SK-N-MC (cell line): ENCODE measurements at places on chromosomes 12 and 14.

GRCh38 chr12:39764944-39765560 is 145.4 kb upstream of the ABCD2 start:
- peak; percentile 40 for DNase-seq

GRCh38 chr12:126974779-126975178 is 1292.2 kb upstream of the TMEM132C start:
- no peak for DNase-seq

DNA sequence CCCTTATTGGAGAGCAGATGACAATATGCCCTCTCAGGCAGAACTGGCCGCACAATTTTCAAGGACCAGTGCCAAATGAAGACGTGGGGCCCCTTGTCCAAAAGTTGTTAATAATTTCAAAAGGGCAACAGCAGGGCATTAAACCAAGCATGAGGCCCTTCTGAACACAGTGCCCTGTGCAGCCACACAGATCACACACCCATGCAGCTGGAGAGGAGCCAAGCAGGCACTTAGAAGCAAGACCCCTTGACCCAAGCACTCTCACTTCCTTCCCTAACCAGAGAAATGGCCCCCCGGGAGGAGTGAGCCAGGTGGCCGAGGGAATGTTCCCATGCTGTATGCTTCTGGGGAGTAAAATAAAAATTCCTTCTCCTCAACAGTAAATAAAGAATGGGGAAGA is 114.0 kb upstream of the TMPO start:
- no peak for DNase-seq

DNA sequence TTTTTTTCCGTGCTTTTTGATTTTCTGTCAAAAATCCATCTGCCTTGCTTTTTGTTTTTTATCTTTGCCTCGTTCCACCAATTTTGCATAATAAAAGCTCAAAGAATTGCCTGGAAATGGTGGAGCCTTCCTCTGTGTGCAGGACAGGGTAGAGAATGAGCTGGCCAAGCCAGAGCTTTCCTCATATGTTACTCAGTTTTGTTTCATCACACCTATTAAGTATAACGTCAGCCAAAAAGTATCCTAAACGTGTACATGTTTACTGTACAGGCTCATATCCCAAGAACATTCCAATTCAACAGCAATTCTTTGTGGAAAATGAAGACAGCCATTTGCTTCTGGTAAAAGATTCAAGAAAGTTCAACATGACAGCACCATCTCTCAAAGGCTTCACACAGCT is 191.2 kb upstream of the LMNTD1 start:
- no peak for DNase-seq

DNA sequence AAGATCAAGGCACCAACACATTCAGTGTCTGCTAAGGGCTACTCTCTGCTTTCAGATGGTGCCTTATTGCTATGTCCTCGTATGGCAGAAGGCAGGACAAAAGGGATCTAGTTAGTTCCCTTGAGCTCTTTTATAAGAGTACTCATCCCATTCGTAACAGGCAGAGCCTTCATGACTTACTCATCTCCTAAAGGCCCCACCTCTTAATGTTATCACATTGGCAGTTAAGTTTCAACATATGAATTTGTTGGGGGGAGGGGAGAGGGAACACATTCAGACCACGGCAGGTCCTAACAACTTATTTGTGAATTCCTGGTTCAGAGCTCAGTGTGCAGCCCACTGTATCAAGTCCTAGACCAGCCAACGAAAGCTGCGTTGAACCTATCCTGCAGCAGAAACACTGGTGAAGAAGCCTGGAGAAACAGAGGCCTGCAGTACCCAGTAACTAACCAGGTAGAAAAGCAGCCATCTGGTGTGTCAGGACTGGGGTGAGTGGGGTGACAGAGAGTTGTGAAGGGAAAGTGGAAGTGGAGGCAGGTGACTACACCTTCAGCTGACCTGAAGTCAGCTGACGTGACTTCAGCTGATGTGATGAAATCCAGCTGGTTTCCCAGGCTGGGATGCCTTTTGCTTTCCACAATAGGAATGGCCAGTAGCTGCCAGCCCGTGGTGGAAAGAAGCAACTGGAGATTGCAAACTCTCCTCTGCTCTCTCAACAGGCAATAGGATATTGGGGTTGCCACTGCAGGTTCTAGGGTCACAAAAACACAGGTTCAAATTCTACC is 101.6 kb upstream of the PLXNC1 start:
- DNase-seq = no peak

DNA sequence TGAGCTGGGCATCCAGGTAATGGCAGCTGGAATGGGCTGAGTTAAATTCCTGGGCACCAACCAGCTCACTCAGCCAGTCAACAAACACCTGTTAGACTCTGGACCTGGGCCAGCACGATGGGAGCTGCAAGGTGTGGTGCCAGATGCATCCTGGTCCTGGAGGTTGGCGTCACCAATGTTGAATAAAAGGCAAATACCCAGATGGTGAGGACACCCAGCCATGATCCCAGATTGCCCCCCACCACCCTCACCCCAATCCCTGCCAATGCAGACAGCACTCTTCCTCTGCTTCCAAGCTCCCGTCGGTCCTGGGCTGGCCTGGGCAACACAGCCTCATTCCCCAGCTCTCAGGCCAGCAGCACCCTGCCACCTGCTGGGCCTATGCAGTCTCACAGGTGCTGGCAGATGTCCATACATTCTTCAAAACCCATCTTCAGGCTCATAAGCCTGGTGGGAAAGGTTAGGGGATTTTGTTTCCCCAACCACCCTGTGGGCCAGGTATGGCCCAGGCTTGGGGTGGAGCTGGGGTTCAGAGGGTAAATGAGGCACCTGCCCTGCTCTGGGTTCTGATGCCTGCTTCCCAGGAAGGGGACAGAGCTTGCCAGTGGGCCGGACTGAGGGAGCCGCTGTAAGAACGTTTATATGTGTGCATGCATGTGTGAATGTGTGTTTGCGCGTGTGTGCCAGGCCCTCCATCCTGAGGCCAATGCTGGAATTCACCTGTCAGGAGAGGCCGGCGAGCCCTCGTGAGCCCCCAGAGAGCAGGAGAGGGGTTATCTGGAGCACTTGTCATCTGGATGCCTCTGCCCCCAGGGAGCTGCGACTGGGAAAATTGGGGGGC is 58.0 kb downstream of the LGMN start:
- no peak for DNase-seq

GRCh38 chr12:78931466-78931990 is 67.0 kb downstream of the SYT1 start:
- peak; percentile 63 for DNase-seq

- no peak for DNase-seq
These were observed 63.4 kb downstream of the DACT1 start for GRCh38 chr14:58701156-58701555.

GRCh38 chr14:100403802-100404365 is 80.7 kb downstream of the SLC25A47 start:
- no peak for DNase-seq

- no peak for DNase-seq
These were observed 305.4 kb downstream of the PCNX1 start for GRCh38 chr14:71212683-71213107.

GRCh38 chr14:44756554-44756953 is 205.2 kb downstream of the KLHL28 start:
- no peak for DNase-seq

DNA sequence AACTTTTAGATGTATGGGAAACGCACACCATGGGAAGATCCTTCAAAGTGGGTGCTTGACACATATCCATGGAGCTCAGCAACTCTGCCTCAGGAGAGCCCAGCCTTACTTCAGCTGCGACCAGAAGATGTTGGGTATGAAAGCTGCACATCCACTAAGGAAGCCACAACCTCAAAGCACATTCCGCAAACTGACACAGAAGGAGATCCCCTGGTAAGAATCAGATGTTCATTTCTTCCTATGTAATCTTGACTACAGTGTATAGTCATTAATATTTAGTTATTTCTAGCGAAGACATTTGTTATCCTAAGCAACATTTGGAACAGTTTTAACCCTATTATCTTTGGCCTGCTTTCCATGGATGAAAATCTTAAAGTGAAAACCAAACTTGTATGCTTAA is 374.2 kb downstream of the NAV3 start:
- no peak for DNase-seq

DNA sequence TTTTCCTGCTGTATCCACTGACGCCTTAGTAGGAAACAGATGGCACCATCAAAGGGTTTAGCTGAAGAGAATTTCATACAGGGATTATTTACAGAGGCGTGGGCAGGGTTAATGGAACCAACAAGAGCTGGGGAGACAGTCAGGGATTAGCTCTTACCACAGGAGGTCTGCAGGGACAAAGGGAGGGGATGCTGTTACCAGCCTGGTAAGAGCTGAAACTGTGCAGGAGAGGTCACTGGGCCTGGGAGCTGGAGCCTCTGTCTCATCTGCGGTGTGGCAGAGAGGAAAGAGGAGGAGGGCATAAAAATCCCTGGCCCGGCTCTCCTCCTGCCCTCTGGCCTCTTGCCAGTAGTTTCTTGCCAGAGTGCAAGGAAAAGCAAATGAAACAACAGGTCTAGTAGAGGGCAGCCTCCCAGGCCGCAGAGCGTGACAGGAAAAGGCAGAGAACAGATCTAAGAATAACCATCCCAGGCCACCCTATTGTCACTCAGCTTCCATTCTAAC is 18.9 kb upstream of the POC1B start:
- DNase-seq = no peak

DNA sequence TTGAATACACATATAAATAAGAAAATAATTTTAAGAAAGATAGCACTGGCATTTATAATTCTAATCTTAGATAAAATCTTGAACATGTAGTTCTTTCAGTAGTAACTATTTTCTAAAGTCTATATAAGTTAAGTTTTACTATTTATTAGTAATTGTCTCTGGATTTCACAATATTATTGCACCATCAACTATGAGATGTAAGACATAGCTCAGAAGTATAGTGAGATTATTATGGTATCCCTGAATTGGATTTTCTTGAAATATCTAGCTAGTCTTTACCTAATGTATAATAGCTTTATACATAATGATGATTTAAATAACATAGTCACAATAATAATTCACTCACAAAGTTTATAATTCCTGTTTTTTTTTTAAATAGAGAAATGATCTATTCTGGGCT is 6.7 kb downstream of the CLEC12A start:
- no peak for DNase-seq

DNA sequence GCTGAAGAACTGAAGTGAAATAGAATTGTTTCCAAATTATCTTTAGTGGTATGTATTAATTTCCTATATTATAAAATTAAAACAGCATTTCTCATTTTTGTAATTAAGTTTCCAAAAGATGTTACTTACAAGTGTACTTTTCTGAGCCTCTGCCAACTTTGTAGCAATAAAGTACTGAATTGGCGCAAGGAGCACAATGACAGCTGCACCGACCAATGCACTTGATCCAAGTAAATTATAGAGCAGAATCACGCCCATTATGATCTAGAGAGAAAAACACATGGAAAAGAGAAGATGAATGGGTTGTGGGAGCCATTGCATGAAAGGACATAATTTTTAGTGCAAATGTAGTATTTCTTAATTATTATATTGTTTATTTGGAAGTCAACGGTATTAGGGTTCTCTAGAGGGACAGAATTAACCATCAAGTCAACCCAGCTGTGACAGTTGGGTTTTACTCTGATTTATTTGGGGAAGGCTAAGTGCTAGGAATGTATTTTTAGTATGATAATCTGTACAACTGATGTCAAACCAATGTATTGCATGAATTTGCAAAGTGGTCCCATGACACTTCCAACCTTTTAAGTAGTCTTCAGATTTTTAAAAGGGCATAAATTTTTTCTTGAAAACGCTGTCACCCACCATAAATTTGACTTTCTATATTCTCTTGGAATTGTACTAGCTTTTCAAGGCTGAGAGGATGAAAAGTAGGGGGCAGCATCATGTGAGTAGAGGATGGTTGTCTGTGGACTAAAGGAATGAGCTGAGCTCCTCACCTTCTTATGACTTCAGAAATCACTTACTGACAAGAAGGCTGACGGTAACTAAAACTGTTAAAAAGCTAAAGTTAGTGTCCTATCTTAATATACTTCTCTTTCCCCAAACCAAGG is 33.0 kb downstream of the ABCC9 start:
- no peak for DNase-seq

- DNase-seq = no peak
These were observed 126.1 kb upstream of the MAX start for GRCh38 chr14:65228436-65228835.

DNA sequence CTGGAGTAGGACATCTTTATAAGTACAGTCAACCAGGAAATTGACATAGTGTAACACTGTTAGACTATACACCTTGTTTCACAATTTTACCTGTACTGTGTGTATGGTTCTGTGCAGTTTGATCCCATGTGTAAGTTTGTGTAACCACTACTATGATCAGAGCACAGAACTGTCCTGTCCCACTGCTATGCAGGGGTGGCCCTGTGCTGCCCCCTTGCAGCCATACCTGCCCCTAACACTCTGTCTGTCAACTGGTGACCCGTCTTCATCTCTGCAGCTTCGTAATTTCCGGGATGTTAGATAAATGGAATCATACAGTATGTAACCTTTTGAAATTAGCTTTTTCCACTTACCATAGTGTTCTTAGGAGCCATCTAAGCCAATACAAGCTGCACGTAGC is 58.7 kb upstream of the RD3L start:
- no peak for DNase-seq
